ENCODE measurements at places on chromosomes 3 and 15. TPM values are rescaled to one million over a fixed set of nuclear protein-coding genes. Genes with fewer than 3 reads are reported as not detected.

Gene PATL2
- 40.0 TPM for total RNA-seq

GRCh38 chr3:53242642-53243041 is 13.2 kb downstream of the TKT start:
- DNase-seq = no peak

DNA sequence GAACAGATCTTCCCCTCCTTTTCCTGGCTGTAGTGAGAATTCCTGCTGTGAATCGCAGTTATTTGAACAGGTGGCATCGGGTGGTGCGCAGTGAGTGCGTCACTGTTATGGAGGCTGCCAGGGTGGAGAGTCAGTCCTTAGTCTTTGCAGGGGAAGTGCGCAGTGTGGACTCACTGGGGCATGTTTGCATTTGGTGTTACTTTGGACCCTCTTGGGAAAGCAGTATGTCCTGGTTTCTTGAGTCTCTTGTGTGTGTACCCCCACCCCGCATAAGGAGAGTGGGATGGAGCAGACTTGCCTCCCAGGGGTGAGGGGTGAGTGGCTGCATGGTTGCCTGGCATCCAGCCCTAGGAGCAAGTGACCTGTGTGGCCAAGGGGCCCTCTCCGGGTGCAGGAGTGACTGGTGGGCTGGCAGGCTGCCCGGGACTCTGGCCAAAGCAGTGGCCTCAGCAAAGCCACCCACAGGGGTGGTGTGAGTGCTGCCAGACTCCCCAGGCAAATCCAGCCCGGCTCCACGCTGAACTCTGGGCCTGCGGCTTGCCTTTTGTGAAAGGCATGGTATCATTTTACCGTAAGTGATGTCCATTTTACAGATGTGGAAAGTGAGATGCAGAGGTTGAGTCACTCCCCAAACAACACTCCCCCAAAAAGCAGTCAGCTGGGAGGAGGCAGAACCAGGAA is 46.4 kb downstream of the DNASE1L3 start:
- DNase-seq = no peak

Gene CHRFAM7A
- total RNA-seq = not detected

DNA sequence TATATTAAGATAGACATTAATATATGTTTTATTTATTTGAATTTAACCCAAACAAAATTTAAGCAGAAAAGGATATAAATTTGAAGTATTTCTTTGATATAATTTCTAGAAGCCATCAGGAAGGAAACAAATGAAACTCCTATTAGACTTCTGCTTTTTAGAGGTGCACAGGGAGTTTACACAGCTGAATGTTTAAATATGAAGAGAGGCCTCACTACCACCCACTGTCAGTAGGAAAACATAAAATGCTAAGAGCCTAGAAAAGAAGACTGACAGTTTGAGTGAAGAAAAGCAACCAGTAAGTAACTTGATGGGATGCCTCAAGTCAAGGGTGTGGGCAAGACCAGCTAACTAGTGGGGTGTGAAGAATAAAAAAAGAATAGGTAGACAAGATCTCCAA is 19.7 kb downstream of the PLSCR2 start:
- no peak for DNase-seq

Gene CYP19A1
- not detected for total RNA-seq

Gene TLR9
- total RNA-seq = not detected

Gene ITIH1
- not detected for total RNA-seq

GRCh38 chr15:26083896-26084295 is 220.8 kb upstream of the ATP10A start:
- no peak for DNase-seq

- DNase-seq = no peak
Measured at GRCh38 chr15:74300057-74300795, 64.1 kb downstream of the CCDC33 start.

DNA sequence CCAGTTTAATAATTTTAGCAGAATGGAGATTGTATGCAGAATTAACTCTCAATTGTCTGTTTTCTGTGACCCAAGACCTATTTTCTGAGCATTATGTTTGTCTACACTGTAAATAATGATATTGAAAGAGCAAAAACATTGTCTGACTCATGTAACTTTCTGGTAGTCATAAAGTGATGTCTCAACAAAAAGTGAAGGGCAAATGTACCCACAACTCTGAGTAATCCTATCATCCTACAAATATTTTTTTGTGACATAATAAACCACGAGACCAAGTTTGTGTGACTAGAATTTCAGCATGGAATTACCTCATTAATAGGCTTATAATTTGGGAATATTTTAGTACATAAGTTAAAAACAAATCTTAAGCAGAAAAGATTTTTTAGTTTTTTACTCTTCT is 15.4 kb upstream of the ABHD10 start:
- DNase-seq = no peak

Gene SERINC4
- total RNA-seq = not detected

- DNase-seq = no peak
Measured at GRCh38 chr3:62187022-62187431, 186.3 kb downstream of the FEZF2 start.

Measured in transverse colon (tissue), 4 donors.